ENCODE measurements at places on chromosomes 13 and 19.
A peak's percentile ranks its signal among the peaks of the same experiment; 100 is the strongest.

- no peak for DNase-seq
- H3K4me3 ChIP-seq, result no peak overlapping the region
- H3K4me1 ChIP-seq, result no peaks in the 10 kb centered on the region
- H3K36me3 ChIP-seq, result no peaks in the 10 kb centered on the region
Observed at GRCh38 chr19:3003046-3003445, 25.7 kb downstream of the TLE6 start.

GRCh38 chr13:95564091-95564490 lies 11.6 kb downstream of the CLDN10 start:
- H3K36me3 ChIP-seq, result no peaks in the 10 kb centered on the region
- no peak overlapping the region for H3K27ac ChIP-seq
- H3K4me3 ChIP-seq, result no peak overlapping the region
- no peaks in the 10 kb centered on the region for H3K4me1 ChIP-seq

DNA sequence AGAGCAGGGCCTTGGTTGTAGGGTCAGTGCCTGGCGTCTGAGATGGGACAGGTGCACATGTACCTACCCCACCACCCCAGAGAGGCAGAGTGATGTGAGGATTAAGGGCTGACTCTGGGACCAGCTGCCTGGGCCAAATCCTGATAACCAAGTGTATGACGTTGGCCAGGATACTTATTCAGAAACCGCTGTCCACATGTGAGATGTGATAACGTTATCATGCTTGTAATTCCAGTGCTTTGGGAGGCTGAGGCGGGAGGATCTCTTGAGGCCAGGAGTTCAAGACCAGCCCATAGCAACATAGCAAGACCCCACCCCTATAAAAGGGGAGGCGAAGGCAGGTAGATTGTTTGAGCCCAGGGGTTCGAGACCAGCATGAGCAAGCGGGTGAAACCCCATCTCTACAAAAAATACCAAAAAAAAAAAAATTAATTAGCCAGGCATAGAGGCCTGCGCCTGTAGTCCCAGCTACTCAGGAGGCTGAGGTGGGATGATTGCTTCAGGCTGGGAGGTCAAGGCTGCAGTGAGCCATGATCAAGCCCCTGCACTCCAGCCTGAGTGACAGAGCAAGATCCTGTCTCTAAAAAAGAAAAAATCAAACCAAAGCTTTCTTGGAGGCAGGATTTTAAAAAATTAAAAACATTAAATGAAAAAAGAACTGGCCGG lies 10.0 kb downstream of the ADGRE5 start:
- no peak overlapping the region for H3K27ac ChIP-seq
- no peak overlapping the region for H3K4me3 ChIP-seq
- H3K36me3 ChIP-seq, result peaks cover 65% of the 10 kb centered on the region
- H3K27me3 ChIP-seq, result no peaks in the 10 kb centered on the region
- no peak for DNase-seq

DNA sequence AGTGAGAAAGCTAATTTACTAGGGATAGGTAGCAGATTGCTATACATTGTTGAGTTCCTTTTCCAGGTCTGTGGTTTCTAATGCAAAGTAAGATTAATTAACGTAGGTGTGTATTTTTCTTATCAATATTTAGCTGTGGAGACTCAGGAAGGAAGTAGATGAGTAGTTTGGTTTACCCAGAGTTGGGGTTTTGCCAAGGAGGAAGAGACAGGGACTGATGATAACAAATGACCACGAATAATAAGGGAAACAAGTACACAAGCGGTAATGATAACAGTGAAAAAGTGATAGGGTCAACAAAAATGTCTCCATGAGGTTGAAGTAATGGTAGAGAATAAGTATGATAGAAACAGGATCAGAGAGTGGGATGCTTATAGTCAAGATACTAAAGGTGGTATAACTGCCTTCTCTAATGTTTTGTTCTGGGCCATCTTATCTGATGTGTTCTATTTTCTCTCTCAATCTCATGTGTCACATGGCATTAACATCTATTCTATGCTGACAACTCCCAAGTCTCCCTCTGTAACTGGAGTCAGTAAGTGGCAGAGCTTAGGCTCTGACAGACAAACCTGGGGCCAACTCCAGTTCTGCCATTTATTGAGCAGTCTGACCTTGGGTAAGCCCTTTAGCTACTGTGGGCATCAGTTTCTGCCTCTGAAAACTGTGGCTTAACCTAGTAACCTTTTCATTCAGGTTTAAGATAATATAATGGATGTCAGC lies 8.8 kb downstream of the OBI1 start:
- no peak overlapping the region for H3K27ac ChIP-seq
- H3K36me3 ChIP-seq, result peaks cover 2% of the 10 kb centered on the region
- no peak for DNase-seq
- no peak overlapping the region for H3K4me3 ChIP-seq
- peaks cover 7% of the 10 kb centered on the region for H3K4me1 ChIP-seq

- no peak within 1 kb of the TSS for H3K27ac ChIP-seq
- DNase-seq, result peak; percentile 49
- peaks cover 53% of the 10 kb centered on the region for H3K27me3 ChIP-seq
- no peak within 1 kb of the TSS for H3K4me3 ChIP-seq
- H3K4me1 ChIP-seq, result peaks cover 9% of the 10 kb centered on the region
- no peaks in the 10 kb centered on the region for H3K36me3 ChIP-seq
Observed at GRCh38 chr13:83881917-83882605, at the start of gene SLITRK1. Gene SLITRK1 (minus strand): TSS chr13:83882474. CDS start chr13:83881507, 967 bp downstream.

GRCh38 chr19:17775991-17776803 lies 18.7 kb upstream of the B3GNT3 start:
- peaks cover 35% of the 10 kb centered on the region for H3K36me3 ChIP-seq
- peak overlapping the region; percentile 33 for H3K27ac ChIP-seq
- no peaks in the 10 kb centered on the region for H3K27me3 ChIP-seq
- H3K4me1 ChIP-seq, result peaks cover 14% of the 10 kb centered on the region

DNA sequence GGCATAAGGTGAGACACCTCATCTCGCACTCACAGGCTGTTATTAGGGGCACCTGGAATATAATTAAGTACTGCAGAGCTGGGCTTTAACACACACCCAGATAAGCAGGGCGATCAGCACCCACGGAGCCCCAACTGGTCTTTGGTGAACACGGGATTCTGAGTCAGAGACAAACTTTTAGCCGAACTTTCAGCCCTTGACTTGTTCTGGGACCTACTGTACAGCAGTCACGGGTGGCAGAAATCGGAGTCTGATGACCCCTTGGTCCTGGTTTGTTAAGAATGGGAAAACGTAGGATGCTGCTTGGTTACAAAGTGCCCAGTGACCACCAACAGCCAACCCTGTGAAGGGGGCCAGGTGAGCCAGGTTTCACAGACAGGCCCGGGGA lies 9.0 kb downstream of the SH3GL1 start:
- H3K4me3 ChIP-seq, result no peak overlapping the region
- peaks cover 51% of the 10 kb centered on the region for H3K4me1 ChIP-seq
- peak overlapping the region; percentile 46 for H3K27ac ChIP-seq
- H3K36me3 ChIP-seq, result peaks cover 37% of the 10 kb centered on the region
- DNase-seq, result no peak
- H3K27me3 ChIP-seq, result no peaks in the 10 kb centered on the region

DNA sequence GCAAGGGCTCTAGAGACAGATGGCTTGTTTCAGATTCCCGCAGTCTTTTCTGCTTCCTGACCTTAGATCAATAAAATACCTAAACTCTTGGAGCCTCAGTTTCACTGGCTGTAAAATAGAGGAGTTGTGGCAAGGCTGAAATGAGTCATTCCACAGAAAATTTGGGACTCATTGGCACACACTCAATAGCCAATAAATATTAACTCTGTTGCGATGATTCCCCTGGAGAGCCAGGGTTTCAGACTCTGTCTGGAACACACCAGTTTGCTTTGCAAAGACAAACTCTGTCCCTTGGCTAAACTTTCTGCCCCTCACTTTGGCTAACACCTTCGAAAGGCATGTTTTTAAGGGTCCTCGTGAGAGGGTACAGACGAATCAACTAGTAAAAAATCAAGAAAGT lies 18.1 kb upstream of the UBE2L5 start:
- no peak overlapping the region for H3K4me3 ChIP-seq
- no peak for DNase-seq
- H3K27me3 ChIP-seq, result peaks cover 13% of the 10 kb centered on the region
- H3K36me3 ChIP-seq, result no peaks in the 10 kb centered on the region
- H3K4me1 ChIP-seq, result peaks cover 15% of the 10 kb centered on the region
- no peak overlapping the region for H3K27ac ChIP-seq

- H3K36me3 ChIP-seq, result no peaks in the 10 kb centered on the region
- H3K4me3 ChIP-seq, result no peak overlapping the region
- H3K4me1 ChIP-seq, result no peaks in the 10 kb centered on the region
- no peak for DNase-seq
- H3K27ac ChIP-seq, result no peak overlapping the region
Observed at GRCh38 chr19:27751044-27751391, 1461.9 kb downstream of the UQCRFS1 start.

- H3K27me3 ChIP-seq, result no peaks in the 10 kb centered on the region
- H3K4me1 ChIP-seq, result peaks cover 33% of the 10 kb centered on the region
- no peak for DNase-seq
- no peak overlapping the region for H3K27ac ChIP-seq
Observed at GRCh38 chr13:108220041-108220440, 1.8 kb downstream of the ABHD13 start.

DNA sequence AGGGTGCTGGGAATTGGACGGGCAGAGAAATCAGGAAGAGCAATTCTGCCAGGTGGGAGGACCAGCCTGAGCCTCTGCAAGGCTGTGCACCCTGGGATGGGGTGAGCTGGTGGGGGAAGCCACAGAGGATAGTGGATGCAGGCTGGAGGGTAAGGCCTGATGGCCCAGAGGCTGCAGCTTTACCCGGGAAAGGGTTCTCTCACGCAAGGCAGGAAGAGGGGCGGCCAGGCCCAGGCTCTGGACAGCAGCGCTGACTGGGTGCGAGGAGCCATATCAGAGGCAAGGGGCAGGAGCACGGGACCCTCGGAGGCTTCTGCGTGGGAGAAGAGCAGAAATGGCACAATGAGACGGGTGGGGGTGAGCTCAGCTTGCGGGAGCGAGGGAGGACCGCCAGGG lies 104.6 kb downstream of the SOX1 start:
- H3K4me3 ChIP-seq, result no peak overlapping the region
- no peaks in the 10 kb centered on the region for H3K4me1 ChIP-seq
- no peak for DNase-seq
- no peak overlapping the region for H3K27ac ChIP-seq

- peaks cover 2% of the 10 kb centered on the region for H3K4me1 ChIP-seq
- H3K36me3 ChIP-seq, result peaks cover 36% of the 10 kb centered on the region
- no peak for DNase-seq
- no peak overlapping the region for H3K27ac ChIP-seq
- no peak overlapping the region for H3K4me3 ChIP-seq
Observed at GRCh38 chr19:45069056-45069455, 7.2 kb downstream of the ZNF296 start.

- no peak for DNase-seq
- H3K27ac ChIP-seq, result no peak overlapping the region
- H3K4me1 ChIP-seq, result no peaks in the 10 kb centered on the region
- no peaks in the 10 kb centered on the region for H3K27me3 ChIP-seq
Observed at GRCh38 chr13:35770756-35771297, 294.3 kb upstream of the MAB21L1 start.

- no peaks in the 10 kb centered on the region for H3K4me1 ChIP-seq
- DNase-seq, result no peak
- no peak overlapping the region for H3K27ac ChIP-seq
Observed at GRCh38 chr13:101570410-101570809, 117.9 kb downstream of the ITGBL1 start.

Measured in activated CD8-positive, alpha-beta T cell treated with anti-CD3 and anti-CD28 coated beads, Interleukin-2, amount 10 ng/mL, durations not matched to agents 7 days and 5 days (primary cell).